ENCODE measurements at places on chromosomes 7 and 10.

GRCh38 chr7:17968791-17969715, 28.8 kb upstream of the SNX13 start:
- DNase-seq = no peak

GRCh38 chr7:35701287-35701900, 6.5 kb upstream of the HERPUD2 start:
- DNase-seq = no peak

GRCh38 chr10:70370766-70371165, 11.7 kb downstream of the LRRC20 start:
- DNase-seq = no peak

DNA sequence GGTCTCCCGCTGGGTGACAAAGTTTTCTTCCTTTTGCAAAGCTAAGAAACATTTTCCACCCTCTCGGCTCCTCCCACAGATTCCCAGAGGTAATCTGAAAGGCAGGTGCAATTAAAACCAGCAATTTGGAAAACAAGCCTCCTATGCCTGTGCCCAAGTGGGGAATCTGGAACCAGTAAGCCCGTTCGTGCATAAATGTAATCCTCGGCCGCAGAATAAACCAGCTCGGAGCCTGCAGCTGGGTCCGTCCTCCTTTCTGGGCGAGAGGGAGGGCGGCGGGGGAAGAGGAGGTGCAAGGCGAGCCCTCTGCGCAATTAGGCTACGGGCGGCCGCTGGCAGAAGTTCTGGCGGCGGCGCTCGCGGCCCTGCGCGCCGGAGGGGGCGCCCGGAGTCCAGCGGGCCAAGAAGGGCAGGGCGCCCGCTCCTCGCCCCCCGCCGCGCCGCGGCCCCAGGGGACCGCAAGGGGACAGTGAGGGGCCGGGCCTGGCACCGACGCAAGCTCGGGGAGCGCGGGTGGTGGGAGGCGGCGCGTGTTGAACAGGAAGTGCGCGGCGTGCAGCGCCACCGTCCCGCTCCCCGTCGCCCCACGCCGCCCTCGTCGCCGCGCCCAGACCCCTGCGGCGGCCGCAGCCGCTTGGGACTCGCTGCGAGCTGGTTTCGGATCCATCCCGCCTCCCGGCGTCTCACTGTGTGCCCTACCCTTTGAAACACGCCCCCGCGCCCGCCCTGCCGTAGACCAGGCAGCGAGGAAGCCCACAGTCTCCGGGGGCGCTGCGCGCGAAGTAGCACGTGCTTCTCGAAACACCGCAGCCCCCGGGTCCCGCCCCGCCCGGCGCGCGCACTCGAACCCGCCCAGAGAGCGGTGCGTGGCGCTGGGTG, at the start of gene PRKAG2:
Gene PRKAG2, minus strand, starts transcription at position 217 of the 879 bp plus-strand sequence. CDS start 495 bp downstream, outside the sequence.
- DNase-seq = peak; percentile 65

DNA sequence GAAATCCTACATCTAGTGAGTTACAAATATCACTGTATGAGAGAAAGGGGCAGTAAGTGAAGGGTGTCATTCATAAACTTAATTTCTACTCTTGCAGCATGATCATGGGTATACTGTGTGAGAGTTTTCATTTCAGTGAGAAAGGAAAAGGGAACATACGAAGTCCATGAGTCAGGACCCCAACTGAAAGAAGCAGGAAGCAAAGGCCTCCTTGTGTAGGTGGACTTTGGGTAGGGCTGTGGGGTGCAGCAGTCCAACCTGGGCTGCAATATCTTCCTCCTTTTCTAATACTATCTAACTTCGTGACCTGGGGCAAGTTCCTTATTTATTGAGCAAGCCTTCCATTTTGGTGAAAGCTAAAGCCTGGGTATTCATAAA, 248.2 kb upstream of the TCF7L2 start:
- DNase-seq = no peak

- no peak for DNase-seq
Observed at GRCh38 chr7:87982116-87982515, 48.1 kb downstream of the ADAM22 start.

DNA sequence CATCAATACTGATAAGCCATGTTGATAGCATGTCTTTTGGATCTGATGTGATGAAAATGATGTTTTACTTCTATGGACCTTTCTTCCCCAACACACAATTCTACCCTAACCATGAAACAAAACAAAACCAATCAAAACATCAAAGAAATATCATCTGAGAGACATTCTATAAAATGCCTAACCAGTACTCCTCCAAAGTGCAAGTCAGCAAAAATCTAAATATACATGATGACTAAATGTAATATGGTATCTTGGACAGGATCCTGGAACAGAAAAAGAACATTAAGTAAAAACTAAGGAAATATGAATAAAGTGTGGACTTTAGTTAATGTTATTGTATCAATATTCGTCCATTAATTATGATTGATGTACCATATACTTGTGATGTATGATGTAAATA, 625.1 kb downstream of the MAGI2 start:
- DNase-seq = no peak

- DNase-seq = no peak
Observed at GRCh38 chr7:112236597-112236996, 30.1 kb downstream of the ZNF277 start.

GRCh38 chr7:22662556-22663356, 64.2 kb upstream of the IL6 start:
- no peak for DNase-seq

GRCh38 chr7:120862987-120863590, 5.1 kb upstream of the TSPAN12 start:
- DNase-seq = no peak

- DNase-seq = no peak
Observed at GRCh38 chr7:1457949-1458682, 1.2 kb downstream of the MICALL2 start.

GRCh38 chr7:107224374-107225223, 55.8 kb downstream of the HBP1 start:
- no peak for DNase-seq

GRCh38 chr10:22992075-22992474, 64.2 kb downstream of the ARMC3 start:
- no peak for DNase-seq

DNA sequence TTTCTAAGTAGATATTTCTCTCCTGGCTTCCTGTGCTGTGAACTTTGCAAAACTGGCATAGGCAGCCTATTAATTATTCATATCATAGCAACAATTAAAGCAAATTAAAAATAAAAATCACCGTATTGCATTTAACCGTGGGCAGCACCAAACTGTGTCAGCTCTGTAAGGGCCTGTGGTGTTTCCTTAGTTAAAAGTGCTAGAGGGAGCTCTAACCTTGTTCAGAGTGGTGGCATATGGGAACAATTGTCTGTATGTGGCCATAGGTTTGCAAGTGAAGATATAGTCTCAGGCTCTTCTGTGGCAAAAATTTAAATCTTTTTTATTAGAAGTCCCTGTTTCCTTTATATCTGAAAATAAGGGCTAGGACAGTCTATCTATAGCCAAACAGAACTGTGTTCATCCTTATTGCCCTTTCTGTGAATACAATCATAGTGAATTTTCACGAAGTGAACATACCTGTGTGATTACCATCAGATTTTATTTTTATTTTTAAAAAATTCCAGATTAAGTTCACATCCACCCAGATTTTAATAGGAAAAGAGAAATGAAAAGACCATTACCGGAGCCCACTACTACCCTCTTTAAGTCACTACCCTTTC, 92.6 kb downstream of the POLL start:
- no peak for DNase-seq

- DNase-seq = no peak
Observed at GRCh38 chr10:132102071-132102716, 36.4 kb downstream of the JAKMIP3 start.

GRCh38 chr7:92466682-92467081, 11.1 kb downstream of the ERVW-1 start:
- no peak for DNase-seq

DNA sequence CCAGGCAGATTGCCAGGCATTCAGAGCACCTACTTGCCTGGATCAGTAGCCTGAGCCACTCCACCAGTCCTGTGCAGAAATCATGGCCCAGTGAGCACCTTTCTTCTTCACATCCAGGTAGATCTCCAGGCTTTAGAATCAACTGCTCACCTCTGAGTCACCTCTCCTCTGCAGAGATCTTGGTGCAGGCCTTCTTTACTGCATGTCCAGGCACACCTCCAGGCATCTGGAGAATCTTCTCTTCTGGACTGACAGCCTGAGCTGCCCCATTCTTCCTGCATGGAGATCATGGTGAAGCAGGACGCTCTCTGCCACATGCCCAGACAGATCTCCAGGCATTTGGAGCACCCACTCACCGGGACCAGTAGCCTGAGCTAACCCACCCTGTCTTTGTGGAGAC, 894.5 kb upstream of the MBL2 start:
- DNase-seq = no peak

DNA sequence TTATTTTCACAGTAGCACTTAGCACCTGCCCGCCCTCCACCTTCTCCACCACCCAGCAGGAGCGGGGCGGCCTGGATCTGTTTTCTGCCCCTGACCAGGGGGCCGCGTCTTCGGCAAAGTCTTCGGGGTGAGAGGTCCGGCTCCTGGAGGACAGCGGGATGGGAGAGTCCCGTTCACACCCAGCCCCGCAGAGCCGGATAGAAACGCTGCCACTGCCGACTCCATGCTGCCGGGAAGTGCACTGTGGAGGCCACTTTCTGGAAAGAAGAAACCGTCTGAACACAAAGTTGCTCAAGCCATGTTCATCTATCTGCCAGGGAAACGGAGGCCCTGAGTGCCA, 14.5 kb upstream of the ZNF273 start:
- no peak for DNase-seq

DNA sequence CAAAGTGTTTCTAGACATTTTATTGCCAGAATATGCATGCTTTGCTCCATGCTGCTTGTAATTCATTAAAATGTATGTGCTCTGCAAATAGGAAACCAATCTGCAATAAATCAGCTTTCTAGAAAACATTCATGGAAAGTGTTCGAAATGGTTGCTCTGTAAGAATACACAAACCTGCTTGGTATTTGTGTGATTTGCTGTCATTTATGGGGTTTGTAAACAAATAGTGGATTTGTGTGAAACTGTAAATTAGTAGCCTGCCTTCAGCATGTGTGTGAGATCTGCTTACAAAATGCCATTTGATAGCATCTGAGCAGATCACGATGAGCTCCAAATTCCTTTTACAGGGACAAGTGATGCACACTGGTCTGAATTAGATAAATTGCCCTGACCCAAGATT, 219.0 kb upstream of the CSTF2T start:
- no peak for DNase-seq

DNA sequence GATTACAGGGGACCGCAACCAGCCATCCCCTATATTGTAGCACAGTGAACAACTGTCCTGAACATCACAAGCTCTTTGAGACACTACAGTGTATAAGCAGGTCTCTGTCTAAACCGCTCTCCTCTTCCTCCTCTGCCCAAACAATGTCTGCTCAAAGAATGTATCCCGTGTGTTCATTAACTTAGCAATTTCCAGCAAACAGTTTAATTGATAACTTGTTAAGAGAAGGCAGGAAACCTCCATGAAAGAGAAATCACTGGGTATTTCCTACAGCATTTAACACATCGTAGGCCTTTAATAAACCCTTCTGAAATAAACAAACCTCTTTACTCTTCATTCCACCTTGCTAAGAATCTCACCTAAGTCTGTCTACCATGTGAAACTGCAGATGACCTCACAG, 1.5 kb downstream of the PMS2 start:
- DNase-seq = no peak
